ENCODE measurements at places on chromosomes 2 and 18.

DNA sequence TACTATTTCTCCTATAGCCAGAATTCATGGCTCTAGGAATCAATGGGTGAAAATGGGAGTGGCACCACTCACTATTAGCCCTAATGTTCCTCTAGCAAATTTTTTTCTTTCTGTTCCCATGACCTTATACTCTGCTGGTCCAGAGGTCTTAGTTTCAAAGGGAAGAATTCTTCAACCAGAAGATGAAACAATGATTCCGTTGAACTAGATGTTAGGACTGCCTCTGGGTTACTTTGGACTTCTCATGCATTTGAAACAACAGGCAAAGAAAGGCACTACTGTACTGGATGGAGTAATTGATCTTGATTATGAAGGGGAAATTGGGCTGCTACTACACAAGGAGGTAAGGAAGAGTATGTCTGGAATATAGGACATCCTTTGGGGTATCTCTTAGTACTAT, 18.6 kb upstream of the ADCYAP1 start:
- DNase-seq = no peak

DNA sequence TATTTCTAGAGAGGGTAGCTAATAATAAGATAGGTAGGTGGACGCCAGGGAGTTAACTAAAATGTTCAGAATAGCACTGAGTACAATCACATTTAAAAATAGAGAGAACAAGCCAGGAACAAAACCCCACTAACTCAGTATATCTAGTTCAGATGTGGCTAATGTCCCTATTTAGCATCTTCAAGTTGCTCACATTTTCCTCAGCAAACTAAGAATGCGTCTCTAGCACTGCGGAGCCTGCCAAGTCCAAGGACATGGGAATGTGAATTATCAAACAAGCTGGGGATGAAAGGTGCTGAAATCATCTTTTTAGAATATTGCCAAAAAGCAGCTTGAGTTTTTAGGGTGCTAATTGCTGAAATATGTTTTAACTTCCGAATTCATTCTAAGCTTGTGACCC, 398.5 kb upstream of the FIGN start:
- no peak for DNase-seq

DNA sequence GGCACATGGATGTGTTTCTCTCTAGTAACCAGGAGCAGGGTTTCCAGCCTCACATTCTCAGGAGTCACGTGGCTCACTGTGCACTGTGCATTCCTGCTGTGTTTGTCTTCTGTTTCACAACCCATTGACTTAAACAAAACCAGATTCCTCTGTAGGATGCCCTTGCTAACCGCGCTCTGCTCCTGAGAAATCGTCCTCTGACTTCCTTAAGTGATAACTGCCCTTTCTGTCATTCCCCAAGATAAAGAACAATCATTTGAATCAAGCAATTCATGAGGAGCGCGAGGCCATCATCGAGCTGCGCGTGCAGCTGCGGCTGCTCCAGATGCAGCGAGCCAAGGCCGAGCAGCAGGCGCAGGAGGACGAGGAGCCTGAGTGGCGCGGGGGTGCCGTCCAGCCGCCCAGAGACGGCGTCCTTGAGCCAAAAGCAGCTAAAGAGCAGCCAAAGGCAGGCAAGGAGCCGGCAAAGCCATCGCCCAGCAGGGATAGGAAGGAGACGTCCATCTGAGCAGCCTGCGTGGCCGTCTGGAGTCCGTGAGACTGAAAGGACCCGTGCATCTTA, 60.2 kb downstream of the RALBP1 start:
- DNase-seq = peak; percentile 88

DNA sequence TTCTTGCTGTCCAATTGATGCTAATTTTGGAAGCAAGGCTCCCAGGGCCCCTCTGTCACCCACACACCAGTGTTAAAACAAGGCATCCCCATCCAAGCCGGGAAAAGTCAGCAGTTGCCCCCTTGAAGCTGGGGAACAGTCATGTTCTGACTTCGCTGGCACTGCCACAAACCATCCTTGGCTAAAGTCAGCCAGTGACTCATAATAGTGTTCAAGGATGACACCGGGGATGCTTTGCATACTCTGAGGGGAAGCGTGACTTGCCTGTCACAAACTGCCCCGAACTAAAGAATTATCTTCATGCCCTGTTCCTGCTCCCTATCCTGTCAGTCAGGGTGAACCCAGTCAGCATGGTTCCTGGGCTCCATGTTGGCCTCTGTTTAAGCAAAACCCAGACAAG, 37.0 kb downstream of the TGFA start:
- no peak for DNase-seq

DNA sequence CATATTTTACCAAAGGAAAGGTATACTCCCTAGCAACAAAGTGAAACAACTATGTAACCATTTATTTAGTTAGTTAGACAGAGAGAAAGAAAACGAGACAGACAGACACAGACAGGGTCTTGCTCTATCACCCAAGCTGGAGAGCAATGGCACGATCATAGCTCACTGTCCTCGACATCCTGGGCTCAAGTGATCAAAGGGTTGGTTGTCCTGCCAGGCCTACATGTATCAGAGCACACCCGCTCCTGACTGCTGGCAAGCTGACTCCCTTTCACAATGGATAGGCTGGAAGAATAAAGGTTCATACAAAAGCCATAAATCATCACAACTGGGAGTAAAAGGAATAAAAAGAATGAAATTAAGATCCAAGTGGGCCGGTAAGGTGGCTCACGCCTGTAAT, 53.5 kb downstream of the ATL2 start:
- no peak for DNase-seq

DNA sequence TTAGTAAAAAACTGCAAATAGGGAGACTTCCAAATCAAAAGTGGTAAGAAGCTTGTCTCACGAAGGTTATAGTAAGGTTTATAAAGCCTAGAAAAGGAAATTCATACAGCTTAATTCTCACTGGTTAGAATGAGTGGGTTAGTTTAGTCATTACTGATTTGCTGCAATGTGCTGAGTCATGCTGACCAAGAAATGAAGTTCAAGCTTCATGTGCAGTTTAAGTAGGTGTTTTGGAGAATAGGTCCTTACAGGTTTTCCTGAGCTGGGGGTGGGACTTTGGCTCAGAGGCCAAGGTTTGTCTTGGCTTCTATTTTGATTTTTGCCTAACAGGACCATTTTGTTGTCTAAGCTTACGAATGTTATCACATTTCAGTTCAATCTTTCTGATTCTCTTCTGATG, 15.1 kb downstream of the CLIP4 start:
- DNase-seq = no peak

DNA sequence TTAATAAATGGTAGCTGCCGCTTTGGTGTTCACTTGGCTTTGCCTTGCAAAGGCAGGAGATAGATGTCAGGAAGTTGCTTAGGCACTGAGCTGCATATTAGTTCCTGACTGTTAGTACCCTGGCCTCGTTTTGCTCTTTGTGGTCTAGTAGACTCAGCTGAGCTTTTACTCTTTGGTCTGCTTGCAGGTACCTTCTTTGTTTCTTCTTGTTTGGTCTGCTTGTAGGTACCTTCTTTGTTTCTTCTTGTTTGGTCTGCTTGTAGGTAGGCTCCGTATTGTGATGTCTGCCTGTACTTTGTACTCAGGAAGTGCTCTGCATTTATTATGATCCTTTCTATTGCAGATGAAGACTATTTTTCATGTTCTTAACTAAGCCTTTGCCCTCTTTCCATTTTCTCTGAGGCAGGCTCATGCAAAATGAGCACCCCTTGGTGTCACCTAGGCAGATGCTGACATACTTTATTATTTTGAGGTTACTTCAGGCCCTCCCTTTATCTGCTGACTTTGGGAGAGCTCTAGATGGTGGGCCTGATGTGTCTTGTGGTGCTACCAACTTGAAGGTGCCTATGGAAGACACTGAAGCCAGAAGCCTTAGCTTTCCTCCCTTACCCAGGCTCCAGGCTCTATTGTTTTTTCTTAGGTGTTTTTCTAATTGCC, 6.0 kb downstream of the RPIA start:
- no peak for DNase-seq

GRCh38 chr2:10294077-10294476, 8.6 kb upstream of the HPCAL1 start:
- DNase-seq = no peak

DNA sequence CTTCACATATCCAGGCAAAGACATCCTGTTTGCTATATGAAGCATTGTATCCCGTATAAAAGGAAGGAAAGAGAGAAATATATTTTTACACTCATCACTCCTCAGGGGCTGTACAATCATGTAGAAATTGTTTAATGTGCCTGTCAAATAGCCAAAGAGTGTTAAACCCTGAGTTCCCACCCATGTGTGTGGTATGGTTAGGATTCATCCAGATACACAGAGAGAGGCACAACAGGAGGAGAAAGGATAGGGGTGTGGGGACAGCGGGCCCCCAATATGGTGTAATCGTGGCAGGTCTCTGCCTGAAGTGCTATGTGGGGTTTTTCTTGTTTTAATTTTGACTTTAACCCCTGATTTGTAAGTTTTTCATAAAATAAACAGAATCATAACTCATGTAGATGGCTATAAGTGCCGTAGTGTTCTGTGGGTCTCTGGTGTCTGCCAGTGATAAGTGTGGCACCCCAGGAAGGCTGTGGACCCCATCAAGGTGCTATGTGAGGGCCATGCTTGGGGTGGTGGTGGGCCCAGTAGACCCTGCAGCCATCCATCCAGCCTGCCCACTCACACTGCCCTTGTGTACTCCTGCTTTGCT, 10.2 kb upstream of the IL18R1 start:
- DNase-seq = no peak

DNA sequence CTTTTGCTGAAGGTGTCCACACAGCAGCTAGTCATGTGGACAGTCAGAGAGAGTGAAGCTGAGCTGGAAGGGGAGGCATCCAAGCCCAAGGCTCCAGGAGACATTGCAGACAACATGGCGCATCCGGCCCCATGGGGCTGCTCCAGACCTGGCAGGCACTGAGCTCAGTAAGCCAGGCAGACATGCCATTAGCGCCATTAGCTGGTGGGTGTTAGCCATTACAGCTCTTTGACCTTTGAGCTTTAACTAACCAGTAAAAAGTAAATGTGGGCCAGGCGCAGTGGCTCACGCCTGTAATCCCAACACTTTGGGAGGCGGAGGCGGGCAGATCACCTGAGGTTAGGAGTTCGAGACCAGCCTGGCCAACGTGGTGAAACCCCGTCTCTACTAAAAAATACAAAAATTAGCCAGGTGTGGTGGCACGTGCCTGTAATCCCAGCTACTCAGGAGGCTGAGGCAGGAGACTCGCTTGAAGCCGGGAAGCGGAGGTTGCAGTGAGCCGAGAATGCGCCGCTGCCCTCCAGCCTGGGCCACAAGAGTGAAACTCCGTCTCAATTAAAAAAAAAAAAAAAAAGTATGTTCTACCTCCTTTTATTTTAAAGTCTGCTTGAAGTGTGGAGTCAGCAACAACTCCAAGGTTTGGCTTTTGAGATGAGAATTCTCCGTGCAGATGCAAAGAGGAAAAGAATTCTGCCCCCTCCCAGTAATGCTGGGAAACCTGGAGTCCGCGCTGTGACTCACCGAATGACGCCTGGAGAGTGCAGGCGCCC, 69.4 kb downstream of the TWSG1 start:
- no peak for DNase-seq

GRCh38 chr18:48813321-48813720, 137.4 kb downstream of the SMAD7 start:
- no peak for DNase-seq

GRCh38 chr2:60407398-60407797, 146.1 kb downstream of the BCL11A start:
- DNase-seq = no peak

- DNase-seq = no peak
Observed at GRCh38 chr2:240645346-240645745, 20.1 kb downstream of the GPR35 start.

- DNase-seq = no peak
Observed at GRCh38 chr2:168336786-168337388, 89.5 kb upstream of the STK39 start.

DNA sequence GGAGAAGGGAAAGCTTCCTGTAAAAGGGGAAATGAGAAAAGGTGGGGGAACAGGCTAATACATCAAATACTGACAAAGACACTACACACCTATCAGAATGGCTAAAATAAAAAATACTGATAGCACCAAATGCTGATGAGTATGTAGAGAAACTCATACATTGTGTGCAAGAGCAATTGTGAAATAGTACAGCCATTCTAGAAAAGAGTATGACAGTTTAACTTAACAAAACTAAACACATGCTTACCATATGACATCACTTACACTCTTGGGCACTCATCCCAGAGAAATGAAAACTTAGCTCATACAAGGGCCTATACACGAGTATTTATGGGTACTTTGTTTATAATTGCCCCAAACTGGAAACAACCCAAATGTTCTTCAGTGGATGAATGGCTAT, 53.4 kb downstream of the ZNF638 start:
- no peak for DNase-seq

DNA sequence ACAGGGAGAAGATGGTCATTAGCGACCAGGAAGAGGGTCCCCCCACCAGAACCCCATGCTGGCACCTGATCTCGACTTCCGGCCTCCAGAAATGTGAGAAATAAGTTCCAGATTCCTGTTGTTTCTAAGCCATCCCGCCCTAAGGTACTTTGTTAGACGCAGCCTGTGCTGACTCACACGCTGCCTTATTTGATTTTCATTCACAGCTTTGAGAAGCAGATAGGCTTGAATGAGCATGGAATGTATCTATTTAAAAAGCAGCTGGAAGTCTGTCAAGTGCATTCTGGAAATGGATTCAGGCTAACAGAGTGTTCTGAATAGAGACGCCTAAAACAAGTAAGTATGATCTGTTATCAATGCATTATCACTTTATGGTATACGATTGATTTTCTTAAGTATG, 8.3 kb upstream of the IL1R2 start:
- DNase-seq = no peak

DNA sequence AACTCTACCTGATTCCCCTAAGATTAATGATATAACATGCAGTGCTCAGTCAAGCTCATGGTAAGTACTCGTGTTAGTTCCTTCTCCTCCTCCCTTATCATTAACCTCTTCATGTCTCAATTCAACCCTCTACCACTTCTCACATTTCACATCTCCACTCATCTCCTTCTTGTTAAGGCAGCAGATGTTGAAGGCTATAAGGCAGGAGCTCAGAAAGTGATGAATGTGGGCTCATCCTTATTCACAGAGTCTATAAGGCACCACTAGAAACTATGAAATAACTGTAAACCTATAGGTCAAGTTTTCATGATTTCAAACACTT, 56.0 kb downstream of the CLHC1 start:
- no peak for DNase-seq

- DNase-seq = no peak
Observed at GRCh38 chr2:75853436-75853835, 142.7 kb upstream of the GCFC2 start.
